ENCODE measurements at places on chromosomes 4 and X. TPM values are rescaled to one million over a fixed set of nuclear protein-coding genes. Genes with fewer than 3 reads are reported as not detected.

GRCh38 chr4:88456670-88457306 lies at the start of gene HERC5:
HERC5 (plus strand) TSS chr4:88457119; CDS start chr4:88457270, 151 bp downstream.
- peak; percentile 97 for DNase-seq

GRCh38 chr4:114922592-114922933 lies 190.9 kb downstream of the NDST4 start:
- no peak for DNase-seq

- peak; percentile 31 for DNase-seq
Measured at GRCh38 chr4:110165382-110166286, 32.8 kb downstream of the ELOVL6 start.

- DNase-seq = no peak
Measured at GRCh38 chr4:81003597-81004111, 26.9 kb upstream of the BMP3 start.

DNA sequence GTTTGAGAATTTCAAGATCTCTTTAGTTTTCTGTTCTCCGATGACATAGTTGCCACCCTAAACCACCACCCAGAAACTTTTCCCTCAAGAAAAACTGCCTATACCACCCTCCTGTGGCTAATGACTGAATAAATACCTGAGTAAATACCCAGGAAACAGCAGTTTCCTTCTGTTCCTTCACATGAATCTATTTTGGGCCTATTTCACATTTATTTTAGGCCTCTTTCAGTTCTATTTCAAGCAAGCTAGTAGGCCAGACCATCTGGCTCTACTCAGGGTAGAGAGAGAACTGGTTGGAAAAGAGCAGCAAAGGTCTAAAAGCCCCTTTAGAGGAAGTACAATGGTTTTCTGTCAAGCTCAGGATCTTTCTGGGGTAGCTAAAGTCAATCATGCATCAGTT lies 23.4 kb downstream of the ARHGEF9 start:
- no peak for DNase-seq

- no peak for DNase-seq
Measured at GRCh38 chr4:7962609-7963508, 23.2 kb upstream of the AFAP1 start.

- no peak for DNase-seq
Measured at GRCh38 chrX:57900975-57901374, 9.3 kb downstream of the ZXDA start.

The AKAP4 gene
- not detected for total RNA-seq

- DNase-seq = no peak
Measured at GRCh38 chrX:386239-386767, 404 bp downstream of the PPP2R3B start.

GRCh38 chr4:147408189-147408588 lies 72.7 kb upstream of the EDNRA start:
- no peak for DNase-seq

DNA sequence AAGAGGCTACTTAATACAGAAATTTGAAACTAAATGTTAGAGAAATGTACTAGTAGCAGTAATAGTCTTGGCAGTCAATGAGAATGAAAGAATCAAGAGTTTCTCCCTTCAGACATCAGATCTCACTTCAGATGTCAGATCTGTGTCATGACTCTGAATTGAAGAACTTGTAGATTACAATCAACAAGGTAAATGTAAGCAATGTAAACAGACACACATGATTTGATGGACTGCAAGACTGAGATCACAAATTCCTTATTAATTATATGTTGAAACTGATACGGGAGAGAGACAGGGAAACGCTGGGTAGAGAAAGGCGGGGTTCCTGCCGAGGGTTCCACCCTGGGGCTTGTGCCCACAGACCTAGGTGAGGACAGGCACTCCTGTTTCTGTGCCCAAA lies 65.5 kb upstream of the HHIP start:
- no peak for DNase-seq

DNA sequence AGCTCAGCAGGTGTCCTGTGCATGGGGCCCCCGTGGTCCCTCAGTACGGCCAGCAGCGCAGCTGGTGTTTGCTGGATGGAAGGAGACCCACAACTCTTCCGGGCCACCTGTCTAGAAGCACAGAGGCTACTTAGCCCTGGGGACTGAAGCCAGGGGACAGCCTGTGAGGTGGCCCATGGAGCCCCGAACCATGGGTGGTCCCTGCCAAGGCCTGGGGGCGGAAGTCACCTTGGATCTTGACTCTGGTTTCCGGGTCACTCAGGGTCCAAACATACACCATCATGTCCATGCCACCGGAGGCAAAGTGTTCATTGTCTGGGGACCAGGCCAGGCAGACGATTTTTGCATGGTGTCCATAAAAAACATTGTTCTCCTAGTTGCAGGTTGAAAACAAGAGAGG lies 39.5 kb downstream of the WDR1 start:
- no peak for DNase-seq

DNA sequence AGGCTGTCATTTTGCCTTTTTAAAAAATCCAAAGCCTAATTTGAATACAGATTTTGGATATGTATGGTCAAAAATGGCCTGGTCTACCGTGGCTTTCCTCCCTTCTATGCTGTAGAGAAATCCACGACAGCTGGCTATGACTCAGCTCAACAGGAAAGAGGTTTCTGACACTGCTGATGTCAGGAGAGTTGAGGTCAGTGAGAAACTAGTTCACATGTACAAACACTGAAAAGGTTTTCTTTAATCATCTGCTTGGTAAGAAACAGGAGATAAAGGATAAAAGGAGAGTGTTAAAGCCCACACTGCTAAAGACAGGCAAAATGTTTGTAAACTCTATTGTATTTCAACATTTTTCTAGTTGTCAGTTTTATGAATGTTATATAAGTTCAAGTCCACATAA lies 113.9 kb downstream of the NYX start:
- peak; percentile 86 for DNase-seq

The CT45A1 gene
- total RNA-seq = not detected

DNA sequence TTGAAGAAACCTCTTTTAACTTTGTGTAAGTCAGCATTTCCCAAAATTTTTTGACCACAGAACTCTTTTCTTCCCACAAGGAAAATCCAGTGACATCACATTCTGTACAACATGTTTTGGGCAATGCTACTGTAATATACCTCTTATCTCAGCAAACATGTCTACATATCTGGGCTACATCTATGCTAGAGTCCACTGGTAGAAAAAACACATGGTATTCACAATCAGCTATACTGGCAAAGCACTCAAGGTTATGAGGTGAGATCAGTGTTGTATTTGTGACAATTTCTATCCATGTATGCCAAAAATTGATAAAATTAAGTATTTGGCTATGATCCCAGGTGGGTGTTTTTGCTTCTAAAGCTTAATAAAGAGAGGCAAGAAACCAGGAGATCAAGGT lies 98.0 kb downstream of the ATP11C start:
- DNase-seq = no peak

- no peak for DNase-seq
Measured at GRCh38 chr4:157076578-157076947, 613 bp downstream of the GLRB start.

DNA sequence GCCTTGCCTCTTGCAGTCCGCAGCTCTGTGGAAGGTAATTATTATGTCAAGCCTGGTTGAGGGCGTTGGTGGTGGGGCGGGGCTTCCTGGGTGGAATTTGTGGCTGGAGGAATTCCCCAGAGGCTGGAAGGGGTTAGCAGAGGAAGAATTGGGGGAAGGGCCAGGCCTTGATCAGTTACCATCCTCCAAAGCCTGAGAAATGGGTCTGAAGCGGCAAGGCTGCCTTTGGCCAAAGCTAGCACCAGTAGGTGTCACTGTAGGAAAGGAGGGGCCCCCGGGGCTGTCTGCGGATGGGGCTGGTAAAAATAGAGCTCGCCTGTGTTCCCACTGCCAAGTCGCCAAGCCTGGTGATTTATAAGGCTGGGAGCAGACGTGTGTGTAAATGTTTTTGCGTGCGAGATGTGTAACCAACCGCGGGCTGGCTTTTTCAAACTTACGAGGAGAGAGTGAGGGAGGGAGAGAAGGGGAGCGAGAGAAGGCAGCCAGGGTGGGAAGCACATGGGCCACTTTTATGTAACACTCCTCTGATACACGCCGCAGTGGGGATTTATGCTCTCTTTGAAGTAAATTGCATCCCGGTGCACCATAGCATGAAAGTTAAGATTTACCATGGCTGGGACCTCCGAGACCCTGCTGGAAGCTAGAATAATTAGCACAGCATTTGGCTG lies 367.0 kb downstream of the BCOR start:
- DNase-seq = peak; percentile 86

- DNase-seq = no peak
Measured at GRCh38 chr4:36549252-36549651, 267.8 kb downstream of the DTHD1 start.

DNA sequence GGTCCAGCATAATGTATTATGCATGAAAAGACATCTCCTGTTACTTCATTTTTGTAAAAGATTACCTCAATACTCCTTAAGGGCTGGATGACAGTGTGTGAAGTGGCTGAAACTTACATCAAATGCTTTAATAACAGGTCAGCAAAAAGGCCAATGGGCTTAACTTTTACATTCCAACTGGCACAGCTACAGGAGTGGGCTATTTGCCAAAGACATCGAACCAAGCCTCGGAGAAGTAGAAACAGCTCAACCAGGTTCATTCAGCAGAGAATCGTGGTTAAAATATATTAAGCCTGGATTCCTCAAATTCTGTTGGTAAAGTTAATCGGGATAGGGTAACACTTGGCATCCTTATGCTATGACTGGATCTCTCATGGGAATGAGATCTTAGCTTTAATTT lies 639.7 kb downstream of the TRIML1 start:
- DNase-seq = no peak

The ASB9 gene
- 17.5 TPM for total RNA-seq

The SPANXN3 gene
- total RNA-seq = not detected

DNA sequence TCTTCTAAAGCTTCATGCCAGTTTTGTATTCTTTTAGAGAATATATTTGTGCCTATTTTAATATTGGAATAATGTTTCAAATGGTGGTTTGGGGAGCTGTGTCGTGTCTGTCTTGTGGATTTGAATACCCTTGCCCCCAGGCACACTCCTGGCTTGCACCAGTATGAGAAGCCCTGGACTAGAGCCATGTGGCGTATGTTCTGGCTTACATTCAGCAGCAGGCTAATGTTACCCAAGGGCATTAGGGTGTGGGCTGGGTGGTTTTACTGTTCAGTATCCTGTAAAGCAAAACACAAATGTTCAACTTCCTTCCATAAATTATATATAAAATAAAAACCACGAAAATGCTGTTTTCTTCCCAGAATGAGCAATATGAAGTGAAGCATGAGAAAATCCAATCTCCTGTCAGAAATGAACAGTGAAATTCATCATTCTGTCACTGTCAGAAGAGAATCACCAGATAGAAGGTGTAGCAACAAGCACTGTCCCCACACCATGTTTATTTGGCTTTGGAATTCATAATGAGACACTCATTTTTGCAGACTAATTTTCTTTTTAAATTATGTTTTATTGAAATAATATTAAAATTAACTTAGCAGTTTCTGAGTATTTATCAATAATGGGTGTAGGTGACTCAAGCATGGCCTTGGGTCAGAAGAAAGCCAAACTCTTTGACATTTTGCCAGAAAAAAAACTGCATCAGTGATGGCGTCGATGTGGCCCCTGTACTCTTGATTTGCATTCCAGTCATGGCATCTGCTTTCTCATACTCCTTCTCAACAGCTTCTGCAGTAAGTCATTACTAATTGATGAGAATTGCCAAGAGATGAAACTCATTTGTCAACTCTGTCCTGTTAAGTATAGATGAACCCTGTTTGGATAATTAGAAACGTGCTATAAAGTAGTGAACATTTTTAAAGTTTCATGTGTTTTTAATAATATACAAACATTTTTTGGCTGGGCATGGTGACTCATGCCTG lies 43.8 kb downstream of the WWC2 start:
- peak; percentile 85 for DNase-seq

DNA sequence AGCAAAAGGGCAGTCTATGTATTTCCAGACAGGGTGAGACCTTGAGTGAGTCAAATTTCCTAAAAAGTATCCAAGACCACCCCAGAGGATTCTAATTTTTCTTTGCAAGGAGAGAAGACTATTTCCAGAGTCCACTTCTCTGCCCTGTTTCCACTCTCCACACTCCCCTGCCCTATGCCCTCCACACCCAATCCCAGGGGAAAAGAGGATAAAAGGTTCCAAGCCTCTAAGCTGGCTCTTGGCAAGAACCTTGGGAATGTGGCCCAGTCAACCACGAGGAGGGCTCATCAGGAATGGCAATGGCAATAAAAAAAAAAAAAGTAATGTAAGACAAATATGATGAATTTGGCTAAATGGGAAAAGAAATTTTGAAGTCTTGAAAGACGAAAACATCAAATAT lies 65.9 kb downstream of the SRPX start:
- no peak for DNase-seq

DNA sequence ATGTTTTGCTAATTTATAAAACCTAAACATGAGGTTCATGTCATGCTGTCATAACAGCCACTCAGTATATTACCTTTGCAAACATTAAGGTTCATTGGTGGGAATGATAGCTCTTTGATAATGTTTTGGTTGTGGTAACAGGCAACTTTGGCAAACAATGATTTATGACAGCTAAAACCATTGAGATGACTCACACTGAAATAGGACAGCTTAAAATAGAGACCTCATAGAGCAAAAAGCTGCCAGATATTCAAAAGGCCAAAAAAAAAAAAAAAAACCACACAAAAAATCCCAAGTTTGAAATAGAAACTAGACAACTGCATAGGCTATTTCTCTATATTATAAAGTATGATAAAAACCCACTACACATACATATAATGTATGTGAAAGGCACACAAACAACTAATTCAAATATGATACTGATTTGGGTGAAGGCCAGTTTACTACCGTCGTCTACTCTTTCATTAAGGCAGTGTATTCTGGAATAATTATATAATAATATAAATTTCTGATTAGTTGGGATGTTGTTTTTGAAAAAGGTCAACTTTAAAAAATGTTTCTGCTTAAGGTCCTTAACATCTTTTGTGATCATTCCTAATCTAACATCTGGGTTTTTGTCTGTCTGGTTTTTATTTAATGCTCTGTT lies 646.0 kb upstream of the PITX2 start:
- peak; percentile 9 for DNase-seq

The FAM90A26 gene
- total RNA-seq = not detected

The TREX2 gene
- not detected for total RNA-seq

DNA sequence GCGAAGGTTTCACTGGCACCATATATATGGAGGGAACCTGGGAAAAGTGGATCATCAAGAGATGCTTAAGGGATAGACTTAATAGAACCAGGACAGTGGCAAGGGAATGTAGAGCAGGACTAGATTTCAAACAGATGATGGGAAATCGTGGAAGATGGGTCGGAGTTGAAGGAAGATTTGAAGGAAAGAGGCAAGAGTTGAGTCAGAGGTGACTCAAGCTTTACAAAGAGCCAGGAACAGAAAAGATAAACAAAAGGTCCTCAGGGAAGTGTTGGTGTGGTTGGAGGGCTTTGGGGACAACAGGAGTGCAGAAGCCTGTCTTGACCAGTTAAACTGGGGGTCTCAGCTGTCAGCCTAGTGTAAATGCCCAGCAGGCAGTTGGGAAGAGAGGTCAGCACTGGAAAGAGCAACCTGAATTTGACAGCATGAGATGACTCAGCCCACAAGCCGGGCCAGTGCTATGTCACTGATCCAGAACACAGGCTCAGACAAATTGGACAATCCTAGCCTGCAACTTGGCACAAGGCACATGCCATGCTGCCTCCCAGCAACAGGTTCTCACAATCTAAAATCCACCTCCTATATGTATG lies 230.5 kb downstream of the IDS start:
- DNase-seq = no peak
